ENCODE measurements at places on chromosomes 11 and 22. TPM values are rescaled to one million over a fixed set of nuclear protein-coding genes. Genes with fewer than 3 reads are reported as not detected.

Gene OVOL1
- total RNA-seq: not detected

GRCh38 chr11:84270466-84270865 lies 984.3 kb upstream of the CCDC90B start:
- DNase-seq: no peak

Gene DCDC1
- total RNA-seq: not detected

Gene OOSP3
- total RNA-seq: not detected

DNA sequence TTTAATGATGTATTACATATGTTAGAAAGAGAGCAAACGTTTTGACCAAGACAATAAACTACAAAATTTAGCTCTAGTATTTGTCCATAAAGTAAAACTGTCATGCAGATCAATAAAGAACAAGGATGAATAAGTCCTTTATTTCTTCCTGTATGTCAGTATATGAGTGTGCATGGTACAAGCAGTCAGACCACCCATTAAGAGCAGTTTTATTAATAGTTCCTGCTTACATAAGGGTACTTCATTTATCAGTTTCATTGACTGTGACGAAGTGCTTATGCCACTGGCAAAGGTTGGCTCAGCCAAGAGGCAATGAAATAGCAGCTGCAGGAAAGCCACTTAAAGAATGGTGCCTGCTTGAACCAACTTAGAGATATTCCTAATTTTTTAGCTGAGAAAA lies 913.0 kb upstream of the CNTN5 start:
- DNase-seq: no peak

DNA sequence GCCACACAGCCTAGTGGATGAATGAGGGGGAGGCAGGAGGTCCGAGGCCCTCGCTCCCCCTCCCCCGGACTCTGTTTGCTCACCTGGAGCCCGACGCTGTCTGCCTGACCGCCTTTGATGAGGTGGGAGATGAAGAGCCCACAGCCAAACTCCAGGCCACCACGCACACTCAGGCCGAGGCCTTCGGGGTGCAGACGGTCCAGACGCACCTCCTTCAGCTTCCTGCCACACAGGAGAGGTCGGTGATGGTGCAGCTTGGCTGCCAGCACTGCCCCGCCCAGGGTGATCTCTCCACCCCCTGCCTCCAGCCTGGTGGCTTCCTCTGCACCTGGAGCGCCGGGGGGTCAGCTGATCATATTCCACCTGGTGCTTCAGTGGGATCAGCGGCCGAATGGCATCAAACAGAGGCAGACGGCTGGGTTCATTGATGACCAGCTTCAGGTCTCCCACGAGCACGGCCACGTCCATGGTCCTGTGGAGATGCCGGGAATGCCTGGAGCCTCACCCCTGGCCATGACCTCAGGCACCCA lies 13.1 kb downstream of the USH1C start:
- DNase-seq: no peak

GRCh38 chr11:11374358-11375148 lies 21.5 kb upstream of the CSNK2A3 start:
- no peak for DNase-seq

- no peak for DNase-seq
Measured at GRCh38 chr11:119434591-119435330, 11.8 kb upstream of the THY1 start.

DNA sequence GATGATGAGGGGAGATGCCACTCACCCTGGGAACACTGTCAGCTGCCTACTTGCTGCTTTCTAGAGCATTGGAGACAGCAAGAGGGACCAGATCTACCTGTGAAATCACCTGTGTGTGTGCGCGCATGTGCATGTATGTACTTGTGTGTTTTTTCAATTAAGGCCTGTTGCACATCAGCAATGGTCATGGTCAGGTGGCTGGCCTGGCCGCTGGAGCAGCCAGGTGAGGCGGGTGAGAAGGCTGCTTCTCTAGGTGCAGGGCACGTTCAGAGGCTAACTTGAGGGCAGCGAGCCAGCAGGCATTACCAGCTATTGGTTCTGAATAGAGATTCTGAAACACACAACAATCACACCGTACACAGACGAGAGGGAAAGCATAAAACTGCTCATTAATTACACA lies 65.1 kb downstream of the PARVG start:
- DNase-seq: no peak

- no peak for DNase-seq
Measured at GRCh38 chr11:356610-357009, 12.7 kb upstream of the B4GALNT4 start.

- no peak for DNase-seq
Measured at GRCh38 chr11:8290081-8290810, 26.6 kb upstream of the LMO1 start.

Gene NLRP14
- not detected for total RNA-seq

DNA sequence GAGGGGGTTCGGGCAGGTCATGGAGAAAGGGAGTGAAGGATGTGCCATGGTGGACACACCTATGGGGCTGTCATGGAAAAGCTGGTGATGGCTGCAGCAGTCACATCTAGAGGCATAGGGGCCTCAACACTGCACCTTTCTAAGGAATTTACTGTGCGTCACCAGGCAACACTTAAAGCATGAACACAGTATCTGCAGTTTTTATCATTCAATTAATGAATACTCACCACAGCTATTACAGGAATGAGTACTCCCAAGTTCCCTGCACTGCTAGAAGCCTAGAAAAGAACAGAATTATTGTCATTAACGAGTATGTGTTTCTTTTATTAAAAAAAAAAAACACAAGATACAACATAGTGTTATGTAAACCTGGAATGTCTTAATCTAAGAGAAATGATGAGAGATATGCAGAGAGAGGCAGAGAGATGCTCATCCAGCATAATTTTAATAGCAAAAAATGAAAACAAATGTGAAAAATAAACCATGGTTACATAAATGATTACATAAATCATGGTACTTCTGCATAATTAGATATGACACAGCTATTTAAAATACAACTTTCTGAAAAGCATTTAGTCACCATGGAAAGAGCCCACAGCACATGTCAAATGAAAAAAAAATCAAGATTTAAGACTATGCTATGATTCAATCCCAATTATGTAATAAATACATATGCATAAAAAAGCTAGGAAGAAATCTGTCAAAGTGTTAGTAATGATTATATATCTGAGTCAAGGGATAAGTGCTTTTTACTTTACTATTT lies 19.2 kb downstream of the SERPIND1 start:
- DNase-seq: no peak

DNA sequence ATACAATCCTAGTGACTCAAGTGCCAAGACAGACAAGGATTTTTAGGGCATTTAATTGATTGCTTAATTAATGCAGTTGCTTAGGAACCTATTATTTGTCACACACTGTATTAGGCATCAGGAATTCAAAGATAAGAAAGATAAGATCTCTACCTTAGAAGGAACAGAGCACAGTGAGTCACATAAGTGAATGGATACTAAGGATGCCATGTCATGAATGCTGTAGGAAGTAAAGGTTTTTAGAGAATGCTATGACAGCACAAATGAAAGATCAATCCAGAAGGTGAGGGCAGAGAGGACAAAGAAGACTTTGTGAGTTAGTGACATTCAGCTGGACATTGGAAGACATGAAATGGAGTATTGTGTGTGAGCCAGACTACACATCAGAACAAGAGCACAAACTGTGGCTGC lies 147.9 kb upstream of the DDI1 start:
- no peak for DNase-seq

Gene KRTAP5-9
- total RNA-seq: not detected

- DNase-seq: peak; percentile 61
Measured at GRCh38 chr11:68271023-68271780, 571 bp downstream of the C11orf24 start.

DNA sequence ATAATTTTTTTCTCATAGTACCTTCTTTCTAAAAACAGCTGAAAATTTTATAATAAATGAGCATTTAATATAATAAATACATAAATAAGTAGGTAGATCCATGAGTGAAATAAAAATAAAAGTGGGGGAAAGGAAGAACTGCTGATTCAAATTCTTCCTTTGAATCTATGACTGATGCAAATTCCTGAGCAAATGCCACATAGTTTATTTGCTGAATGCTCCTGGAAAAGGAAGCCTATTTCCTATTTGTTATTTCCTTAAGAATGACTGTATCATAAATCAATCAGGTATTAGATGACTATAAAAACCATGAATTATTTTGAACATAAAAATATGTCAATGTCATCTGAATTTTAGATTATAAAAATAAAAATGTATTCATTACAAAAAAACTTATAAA lies 16.6 kb downstream of the BTBD10 start:
- no peak for DNase-seq

Gene SYCE3
- total RNA-seq: not detected

DNA sequence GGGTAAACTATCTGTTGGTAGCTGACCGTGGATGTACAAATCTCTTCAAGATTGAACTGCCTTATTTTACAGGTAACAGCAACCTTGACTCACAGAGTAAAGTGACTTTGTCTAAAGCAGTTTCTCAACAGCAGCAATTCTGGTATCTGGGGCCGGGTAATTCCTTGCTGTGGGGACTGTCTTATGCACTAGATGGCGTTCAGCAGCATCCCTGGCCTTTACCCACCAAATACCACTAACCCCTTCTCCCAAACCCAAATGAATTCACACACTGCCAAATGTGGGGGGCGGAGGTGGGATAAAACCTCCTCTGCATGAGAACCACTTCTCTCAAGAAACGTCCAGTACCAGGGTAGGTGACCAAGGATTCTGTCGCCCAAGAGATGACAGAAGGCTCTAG lies 1.7 kb upstream of the INCENP start:
- DNase-seq: no peak

GRCh38 chr11:106821291-106821690 lies 197.0 kb downstream of the GUCY1A2 start:
- DNase-seq: no peak

DNA sequence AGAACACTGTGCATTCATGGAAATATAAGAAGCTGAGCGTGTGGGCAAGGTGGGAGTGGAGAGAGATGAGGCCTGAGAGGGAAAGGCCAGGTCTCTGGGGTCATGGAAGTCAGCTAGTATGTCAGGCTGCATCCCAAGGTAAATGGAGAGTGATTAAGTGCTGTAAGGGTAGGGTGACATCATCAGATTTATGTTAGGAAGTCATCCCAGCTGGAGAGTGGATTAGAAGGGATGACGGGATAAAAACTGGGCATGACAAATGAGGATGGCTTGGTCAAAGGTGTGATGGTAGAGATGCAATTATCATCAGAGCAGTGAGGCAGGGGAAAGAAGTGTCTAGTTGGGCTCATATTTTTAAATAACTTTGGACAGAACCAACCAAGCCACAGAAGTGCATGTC lies 3.5 kb upstream of the ENDOD1 start:
- DNase-seq: no peak

DNA sequence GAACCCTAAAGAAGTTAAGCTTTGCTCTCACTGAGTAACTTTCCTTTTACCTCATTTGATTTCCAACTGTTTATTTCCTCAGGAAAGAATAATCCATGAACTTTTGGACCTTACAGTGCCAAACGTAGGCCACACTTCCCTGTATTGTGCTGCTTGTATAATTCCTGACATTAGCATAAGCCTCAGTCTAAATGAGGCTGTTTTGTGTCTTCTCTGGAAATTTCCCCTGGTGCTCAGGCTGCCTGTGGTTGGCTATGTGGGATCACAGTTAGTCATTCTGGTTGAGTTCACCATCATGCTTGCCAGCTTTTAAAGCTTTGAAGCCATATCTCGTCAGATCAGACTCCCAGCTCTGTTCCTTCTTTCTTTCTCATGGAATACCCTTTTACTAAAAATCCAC lies 107.0 kb downstream of the FAM76B start:
- no peak for DNase-seq

Gene MFNG
- total RNA-seq: 7.4 TPM

- no peak for DNase-seq
Measured at GRCh38 chr11:9887472-9887871, 223.6 kb downstream of the SWAP70 start.

Gene TPBGL
- not detected for total RNA-seq

DNA sequence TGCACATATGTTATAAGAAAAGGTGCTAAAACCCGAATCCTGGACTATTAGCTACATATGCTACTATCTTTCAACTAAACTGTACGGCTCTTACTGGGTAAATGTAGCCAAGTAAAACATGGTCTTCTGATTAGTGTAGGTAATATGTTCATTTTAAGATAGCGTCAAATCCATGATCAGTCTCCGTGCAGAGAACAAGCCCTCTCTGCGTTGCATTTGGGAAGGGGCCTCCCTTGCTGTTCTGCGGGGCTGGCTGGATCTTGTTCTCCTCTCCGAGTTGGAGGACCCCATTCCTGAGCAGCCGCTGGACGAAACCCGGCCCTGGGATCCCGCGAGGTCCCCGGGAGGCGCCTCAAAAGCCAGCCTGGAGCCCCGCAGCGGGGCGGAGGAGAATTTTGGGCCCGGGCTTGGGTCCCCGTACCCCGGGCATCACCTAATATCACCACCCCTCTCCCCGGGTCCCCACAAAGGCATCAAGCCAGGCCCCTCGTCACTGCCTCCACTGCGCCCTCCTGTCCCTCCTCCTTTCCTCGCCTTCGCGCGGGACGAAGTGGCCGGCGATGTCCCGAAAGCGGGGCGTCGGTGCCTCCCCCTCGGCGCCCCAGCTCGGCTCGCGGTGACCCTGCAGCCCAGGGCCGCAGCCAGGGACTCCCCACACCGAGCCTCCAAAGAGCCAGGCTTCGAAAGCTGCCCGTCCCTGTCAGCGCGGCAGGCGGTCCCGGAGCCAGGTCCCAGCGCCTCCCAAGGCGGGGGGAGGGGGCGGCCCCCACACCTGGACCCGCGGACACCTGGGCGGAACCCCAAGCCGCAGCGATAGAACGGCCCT lies 54.5 kb upstream of the FBXO3 start:
- DNase-seq: no peak

Gene MS4A7
- total RNA-seq: 3.8 TPM

Gene POLD3
- total RNA-seq: 10.2 TPM

Gene OR52E6
- not detected for total RNA-seq

- no peak for DNase-seq
Measured at GRCh38 chr11:92383430-92383829, 158.8 kb downstream of the FAT3 start.

DNA sequence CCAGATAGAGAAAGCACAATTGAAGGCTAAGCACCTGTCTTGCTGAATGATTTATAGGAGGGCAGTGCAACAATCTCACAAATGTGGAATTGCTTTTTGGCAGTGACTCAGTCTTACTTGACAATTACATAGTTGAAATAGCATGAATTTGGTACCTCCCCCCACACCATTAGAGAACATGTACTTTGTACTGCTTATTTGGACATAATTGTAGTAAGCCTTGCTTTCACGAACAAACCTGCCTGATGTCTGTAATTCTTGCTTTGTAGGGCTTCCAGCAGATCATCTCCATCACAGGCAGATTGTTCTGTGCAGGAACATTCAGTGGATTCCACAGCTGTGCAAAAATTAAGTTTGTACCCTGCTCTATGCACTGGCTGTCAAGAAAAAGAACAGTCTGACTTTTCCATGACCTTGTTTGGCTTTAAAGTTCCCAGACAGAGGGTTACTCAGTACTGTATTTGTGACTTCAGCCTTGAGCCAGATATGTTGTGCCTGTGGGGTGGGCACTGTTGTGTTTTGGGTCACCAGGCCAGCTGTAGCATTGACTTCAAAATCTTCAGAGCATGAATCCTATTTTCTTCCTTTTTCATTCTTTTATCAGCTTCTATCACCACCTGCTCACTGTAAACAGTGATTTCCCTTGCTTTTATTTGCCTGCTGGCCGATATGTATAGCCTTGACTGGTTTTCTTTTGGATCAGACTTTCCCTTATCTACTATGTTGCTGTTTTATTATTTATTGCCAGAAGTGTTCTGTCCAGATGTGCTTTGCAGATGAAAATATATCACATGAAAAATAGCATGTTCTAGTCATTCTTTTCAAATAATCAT lies 941.0 kb upstream of the CHORDC1 start:
- DNase-seq: no peak

Gene MS4A6A
- 22.6 TPM for total RNA-seq

Data from psoas muscle (tissue), 8 donors.